ENCODE measurements at places on chromosomes 2 and 18.

GRCh38 chr2:208306291-208306690 lies 40.2 kb downstream of the PIKFYVE start:
- DNase-seq = peak; percentile 24

- no peak for DNase-seq
Observed at GRCh38 chr18:34280653-34281052, 55.9 kb upstream of the NOL4 start.

DNA sequence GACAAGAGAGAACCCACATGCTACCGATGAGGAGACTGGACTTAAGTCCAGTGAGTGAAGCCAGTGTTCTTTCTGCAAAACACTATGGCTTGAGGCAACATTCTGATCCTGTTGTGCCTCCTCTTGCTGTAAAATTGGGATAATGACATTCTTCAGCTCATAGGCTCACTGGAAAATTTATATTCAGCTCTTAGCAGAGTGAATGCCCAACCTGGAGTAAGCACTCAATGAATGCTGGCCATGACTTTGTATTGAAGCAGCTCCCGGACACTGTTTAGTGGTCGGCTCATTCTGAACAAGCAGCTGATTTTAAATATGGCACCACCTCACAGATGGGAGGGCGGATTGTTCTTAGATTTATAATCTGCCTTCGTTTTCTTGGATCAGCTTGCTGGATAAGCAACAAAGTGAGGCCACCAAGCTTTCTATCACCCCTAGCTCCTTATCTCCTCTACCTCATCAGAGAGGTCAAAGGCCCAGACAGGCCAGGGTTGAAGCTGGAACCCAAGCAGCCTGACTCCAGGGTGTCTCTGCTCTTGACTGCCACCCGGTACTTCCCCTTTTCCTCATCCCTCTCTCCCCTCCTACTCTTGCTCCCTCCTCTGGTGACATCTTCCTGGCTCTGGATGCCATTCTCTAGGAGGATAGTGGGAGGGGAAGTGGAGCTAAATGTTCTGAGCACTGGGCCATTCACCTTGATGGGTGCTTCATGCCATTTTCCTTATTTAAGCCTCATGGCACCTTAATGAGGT lies 11.5 kb downstream of the SLC9A4 start:
- no peak for DNase-seq

GRCh38 chr2:176642074-176642473 lies 372.8 kb downstream of the MTX2 start:
- peak; percentile 88 for DNase-seq

DNA sequence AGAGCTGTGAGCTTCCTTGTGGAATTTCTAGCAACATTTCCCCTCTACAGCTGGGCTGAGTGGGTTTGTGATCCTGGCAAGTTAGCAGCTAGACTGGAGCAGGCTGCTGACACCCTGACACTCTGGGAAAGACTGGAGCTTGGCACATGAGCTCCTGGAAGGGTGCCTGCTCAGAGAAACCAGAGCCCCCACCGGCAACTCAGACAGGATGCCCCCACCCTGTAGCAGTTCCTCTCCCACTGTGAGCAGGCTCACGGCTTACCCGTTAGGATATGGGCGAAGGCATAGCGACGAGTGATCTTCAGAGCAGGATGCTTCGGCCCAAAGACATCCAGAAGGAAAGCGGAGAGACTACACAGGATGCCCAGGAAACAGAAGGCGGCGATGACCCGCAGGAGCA lies 11.2 kb downstream of the TMEM127 start:
- DNase-seq = no peak
